ENCODE measurements at places on chromosomes 1 and 21. TPM values are rescaled to one million over a fixed set of nuclear protein-coding genes. Genes with fewer than 3 reads are reported as not detected.

NR5A2 gene
- 14.1 TPM for polyA plus RNA-seq

DCST1 gene
- polyA plus RNA-seq: not detected

LCE1C gene
- polyA plus RNA-seq: not detected

KRTAP11-1 gene
- polyA plus RNA-seq: not detected

FCGR3B gene
- 0.12 TPM for polyA plus RNA-seq

TRAF3IP3 gene
- polyA plus RNA-seq: 20.0 TPM

ST6GALNAC3 gene
- polyA plus RNA-seq: 0.45 TPM

RGS16 gene
- polyA plus RNA-seq: 0.45 TPM

PAQR6 gene
- 4.6 TPM for polyA plus RNA-seq

PGBD5 gene
- polyA plus RNA-seq: 1.0 TPM

CATSPERE gene
- not detected for polyA plus RNA-seq

RNF186 gene
- polyA plus RNA-seq: 41.8 TPM

PI4KB gene
- polyA plus RNA-seq: 52.5 TPM

CLCA4 gene
- 0.47 TPM for polyA plus RNA-seq

NTNG1 gene
- polyA plus RNA-seq: not detected

FAM151A gene
- polyA plus RNA-seq: 1.8 TPM

CD46 gene
- 71.3 TPM for polyA plus RNA-seq

PTAFR gene
- 5.2 TPM for polyA plus RNA-seq

PTPRU gene
- 44.5 TPM for polyA plus RNA-seq

HNRNPR gene
- 148 TPM for polyA plus RNA-seq

KRTAP21-2 gene
- polyA plus RNA-seq: not detected

SLFNL1 gene
- 0.77 TPM for polyA plus RNA-seq

PTTG1IP gene
- polyA plus RNA-seq: 128 TPM

RGS1 gene
- 31.6 TPM for polyA plus RNA-seq

TRIM46 gene
- not detected for polyA plus RNA-seq

All from small intestine (tissue), 16 donors.